Mucosa of descending colon (tissue), 3 donors: ENCODE measurements at places on chromosomes 1 and 21.

- DNase-seq = no peak
Measured at GRCh38 chr1:162197615-162198421, 128.3 kb downstream of the NOS1AP start.

DNA sequence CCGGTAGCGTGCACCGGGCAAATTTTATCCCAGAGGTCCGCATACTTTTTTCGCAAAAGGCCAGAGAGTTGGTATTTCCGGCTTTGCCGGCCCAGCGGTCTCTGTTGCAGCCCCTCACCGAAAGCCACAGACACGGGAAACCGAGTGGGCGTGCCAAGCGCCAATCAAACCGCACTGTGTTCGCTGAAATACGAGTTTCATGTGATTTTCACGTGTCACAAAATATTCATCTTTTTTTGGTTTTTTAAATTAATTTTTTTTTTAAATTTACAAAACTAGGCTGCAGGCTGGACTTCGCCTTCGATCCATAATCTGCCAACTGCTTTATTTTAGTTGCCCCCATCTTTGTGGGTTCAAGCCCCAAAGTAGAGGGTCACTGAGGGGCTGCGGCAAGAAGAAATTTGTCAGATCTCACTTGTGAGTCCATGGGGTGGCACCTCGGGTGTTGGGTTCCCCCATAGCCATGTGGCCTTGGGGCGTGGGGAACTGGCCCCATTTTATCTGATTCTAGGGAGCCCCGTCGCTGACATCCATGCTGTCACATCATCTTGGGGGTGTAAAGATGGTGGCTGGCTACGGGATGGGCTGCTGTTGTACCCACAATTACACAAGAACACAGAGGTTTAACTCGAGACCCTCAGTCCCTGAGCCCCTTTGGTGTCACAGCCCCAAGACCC is 20.8 kb downstream of the SLC45A1 start:
- no peak for DNase-seq

GRCh38 chr1:184567637-184568036 is 180.8 kb downstream of the C1orf21 start:
- no peak for DNase-seq

DNA sequence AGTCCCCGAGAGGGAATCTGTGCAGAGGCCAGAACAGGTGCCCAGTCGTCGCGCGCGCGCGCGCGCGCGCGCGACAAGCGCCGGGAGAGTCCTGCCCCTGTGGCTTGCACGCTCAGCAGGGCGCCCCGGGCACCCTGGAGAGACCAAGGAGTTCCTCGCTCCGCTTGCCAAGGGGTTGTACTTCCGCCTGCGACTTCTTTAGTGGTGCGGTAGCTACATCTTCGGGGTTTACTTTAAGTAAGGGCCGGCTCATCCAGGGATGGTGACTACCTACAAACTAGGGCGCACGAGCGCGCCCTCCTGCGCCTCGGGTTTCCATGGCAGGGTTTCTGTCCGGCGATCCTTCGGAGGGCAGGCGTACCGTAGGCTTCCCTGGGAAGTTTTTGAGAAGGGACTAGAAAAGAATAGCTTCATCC is 1.4 kb downstream of the LHX4 start:
- DNase-seq = peak; percentile 49

- no peak for DNase-seq
Measured at GRCh38 chr1:28036431-28036830, 52.0 kb downstream of the EYA3 start.

- no peak for DNase-seq
Measured at GRCh38 chr1:225453797-225454648, 26.2 kb upstream of the LBR start.

DNA sequence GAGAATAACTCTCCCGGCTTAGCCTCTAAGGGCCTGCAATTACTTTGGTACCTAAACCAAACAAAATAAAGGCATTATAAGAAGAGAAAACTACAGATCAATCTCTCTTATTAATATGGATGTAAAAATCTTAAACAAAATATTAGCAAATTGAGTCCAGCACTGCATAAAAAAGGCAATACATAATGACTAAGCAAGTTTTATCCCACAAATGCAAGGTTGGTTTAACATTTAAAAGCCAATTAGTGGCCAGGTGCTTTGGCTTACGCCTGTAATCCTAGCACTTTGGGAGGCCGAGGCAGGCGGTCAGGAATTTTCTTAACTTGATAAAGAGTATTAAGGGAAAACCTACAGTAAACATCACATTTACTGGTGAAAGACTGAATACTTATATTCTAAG is 67.1 kb upstream of the MAB21L3 start:
- DNase-seq = no peak

DNA sequence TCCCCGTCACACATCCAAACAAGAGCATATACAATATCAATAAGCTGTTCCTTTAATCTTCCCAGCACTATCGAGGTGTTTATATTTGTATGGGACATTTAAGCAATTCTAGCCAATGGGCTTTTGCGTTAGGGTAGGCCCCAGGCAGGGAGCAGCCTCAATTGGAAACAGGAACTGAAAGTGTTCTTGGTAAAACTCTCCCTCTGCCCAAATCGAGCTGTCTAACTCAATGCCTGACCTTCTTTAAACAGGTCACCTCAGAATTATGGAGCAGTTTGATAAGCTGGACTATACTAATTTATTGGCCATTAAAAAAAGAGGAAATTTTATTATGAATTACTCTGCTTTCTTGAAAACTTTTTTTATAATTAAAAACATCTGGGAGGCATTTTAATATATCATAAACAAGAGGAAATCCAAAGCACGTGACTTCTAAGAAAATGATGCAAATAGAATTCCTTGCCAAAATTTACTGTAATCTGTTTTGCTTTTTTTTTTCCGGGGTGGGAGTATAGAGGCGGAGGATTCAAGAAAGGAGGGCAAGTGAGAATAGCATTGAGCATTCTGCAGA is 498.1 kb downstream of the LMO4 start:
- peak; percentile 38 for DNase-seq

GRCh38 chr1:116334868-116335635 is 38.0 kb upstream of the ATP1A1 start:
- DNase-seq = no peak

- DNase-seq = no peak
Measured at GRCh38 chr1:9888886-9889285, 21.2 kb downstream of the CTNNBIP1 start.
